Right ventricle myocardium inferior (tissue), 1 donor: ENCODE measurements at places on chromosomes 4 and X.

DNA sequence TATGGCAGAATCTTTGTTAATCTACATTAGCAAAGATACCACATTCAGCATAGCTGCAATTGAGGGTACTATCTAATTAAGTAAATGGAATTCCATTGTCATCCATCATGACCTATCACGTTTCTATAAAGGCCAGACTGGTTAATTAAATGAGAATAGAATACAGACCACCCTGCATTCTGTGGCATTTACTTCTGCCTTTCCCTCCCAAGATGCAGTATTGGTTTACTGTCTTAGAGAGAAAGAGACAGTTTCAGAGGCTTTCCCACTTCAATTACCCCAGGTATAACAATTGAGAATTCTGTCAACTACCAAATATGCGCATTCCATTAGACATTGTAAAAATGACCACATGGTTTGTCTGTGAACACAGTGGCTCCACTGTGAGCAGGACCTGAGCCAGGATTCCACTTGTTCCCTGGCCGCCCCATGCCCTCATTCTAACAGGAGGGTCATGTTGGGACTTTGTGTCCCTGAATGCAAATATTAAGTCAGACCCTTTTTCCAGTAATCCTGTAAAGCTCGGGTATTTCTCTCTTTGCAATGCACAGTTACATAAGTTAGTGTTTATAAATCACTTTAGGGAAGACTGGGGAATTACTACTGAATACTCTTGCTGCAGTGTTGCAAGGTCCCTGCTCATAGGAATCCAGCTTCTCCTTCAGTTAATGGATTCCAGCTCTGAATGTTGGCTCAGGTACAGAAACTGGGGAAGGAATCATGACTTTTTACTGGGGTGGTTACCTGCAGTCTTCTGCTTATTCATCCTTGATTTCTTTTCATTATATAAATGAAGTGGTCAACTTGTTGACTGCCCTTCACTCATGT is 261.0 kb downstream of the PDGFC start:
- DNase-seq = no peak

GRCh38 chr4:152663203-152664066 is 16.4 kb downstream of the TMEM154 start:
- no peak for DNase-seq

DNA sequence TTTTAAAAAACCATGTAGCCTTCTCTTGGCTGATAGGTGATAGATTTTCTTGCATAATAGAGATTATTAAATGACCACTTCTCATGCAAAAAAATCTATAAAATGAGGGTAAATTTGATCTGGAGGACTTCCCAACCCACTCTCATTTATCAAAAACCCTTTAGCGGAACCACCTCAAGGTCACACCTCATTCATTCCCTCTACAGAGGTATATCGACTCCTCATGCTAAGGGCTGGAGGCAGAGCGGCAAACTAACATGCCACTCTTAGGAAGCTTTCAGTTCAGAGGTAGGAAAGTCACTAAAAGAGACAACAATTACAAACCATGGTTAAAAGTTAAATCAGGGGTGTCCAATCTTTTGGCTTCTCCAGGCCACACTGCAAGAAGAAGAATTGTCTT is 90.0 kb downstream of the COX7B2 start:
- no peak for DNase-seq

DNA sequence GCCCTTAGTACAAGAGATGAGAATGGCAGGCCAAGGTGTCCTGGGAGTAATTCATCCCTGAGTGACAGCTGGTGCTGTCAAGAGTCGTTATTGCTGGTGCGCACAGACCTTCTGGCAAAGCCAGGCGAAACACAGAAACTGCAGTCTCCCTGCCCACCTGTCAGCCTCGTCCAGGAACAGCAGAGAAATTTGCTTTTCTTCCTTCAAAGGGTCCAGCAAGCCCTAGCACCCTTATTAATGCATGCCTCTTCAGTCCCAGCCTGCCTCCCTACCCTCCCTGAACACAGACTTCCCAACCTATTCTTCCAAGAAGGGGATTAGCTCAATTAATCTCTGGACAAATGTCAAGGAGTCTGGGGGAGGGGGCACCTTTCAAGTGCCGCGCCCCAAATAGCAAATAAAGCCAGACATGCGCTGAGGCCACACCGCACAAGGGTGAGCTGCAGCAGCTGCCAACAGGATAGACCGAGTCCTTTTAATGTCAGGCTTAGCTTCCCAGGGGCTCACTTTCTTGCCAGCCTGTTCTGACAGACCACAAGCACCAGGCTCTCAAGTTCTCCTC is 250.7 kb upstream of the RASGEF1B start:
- no peak for DNase-seq

GRCh38 chr4:69322055-69322454 is 41.8 kb downstream of the UGT2B28 start:
- no peak for DNase-seq

DNA sequence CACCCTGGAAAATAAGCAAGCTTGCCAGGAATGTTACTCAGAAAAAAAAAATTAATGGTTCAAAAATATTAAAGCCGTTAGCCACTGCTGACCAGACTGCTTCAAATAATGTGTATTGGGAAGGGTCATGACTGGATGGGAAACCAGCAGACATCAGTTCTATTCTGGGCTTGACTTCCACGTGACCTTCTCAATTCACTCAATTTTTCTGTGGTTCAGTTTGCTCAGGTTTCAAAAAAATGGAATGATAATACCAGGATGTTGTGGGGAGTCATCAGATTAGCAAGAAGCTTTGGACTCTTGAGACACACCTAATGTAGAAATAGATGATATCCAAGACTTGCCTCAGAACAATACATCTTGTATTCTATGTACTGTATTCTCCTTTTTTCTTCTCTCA is 541.9 kb upstream of the BOD1L1 start:
- no peak for DNase-seq

DNA sequence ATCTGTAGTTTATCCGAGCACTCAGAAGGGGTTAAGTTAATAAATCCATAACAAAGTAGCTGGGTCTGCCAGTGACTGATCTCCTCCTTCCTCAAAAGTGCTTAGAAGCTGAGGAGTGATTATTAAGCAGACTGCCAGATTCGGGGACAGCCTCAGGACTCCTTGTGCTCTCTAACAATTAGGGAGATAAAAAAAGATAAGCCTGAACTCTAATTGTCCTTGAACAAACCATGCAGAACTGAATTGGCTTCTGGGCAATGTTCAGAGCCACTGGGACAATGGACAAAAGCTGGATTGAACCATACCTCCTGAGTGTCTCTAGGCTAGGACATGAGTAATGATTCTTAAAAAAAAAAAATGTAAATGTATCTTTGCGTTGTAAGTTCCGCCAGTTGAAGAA is 22.7 kb upstream of the GRPR start:
- DNase-seq = no peak

- no peak for DNase-seq
Observed at GRCh38 chr4:123870216-123870876, 473.8 kb downstream of the SPRY1 start.

DNA sequence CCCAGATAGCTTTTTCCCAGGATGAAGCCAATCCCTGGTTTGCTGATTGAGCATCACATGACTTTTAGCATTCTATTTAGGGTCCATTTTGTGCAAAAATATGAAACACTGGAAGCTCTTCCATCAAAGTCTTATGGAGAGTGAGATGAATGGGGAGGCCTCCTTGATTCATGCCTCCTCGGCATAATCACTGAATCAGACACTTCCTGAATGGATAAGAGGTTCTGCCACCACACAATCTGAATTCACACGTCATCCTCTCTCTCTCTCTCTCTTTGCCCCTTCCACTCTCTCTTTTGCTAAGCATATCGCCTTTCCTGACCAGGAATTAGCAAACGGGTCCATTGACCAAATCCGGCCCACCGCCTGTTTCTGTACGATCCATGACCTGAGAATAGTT is 68.7 kb downstream of the CRMP1 start:
- DNase-seq = no peak

DNA sequence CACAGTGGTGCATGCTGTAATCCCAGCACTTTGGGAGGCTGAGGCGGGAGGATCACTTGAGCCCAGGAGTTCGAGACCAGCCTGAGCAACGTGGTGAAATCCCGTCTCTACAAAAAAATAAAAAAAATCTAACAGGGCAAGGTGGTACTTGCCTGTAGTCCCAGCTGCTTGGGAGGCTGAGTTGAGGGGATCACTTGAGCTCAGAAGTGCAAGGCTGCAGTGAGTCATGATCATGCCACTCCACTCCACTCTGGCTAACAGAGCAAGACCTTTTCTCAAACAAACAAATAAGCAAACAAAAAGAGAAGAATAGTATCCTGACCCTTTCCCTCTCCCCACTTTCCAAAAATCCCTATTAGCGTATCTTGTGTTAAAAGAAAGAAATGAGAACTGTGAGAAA is 52.7 kb downstream of the NPY1R start:
- DNase-seq = no peak

- no peak for DNase-seq
Observed at GRCh38 chr4:145822181-145822580, 116.4 kb downstream of the ZNF827 start.

GRCh38 chr4:180058691-180059215 is 2184.4 kb upstream of the TENM3 start:
- no peak for DNase-seq

GRCh38 chrX:133213117-133213516 is 5.0 kb downstream of the TFDP3 start:
- no peak for DNase-seq
